Right hindlimb (tissue), 1 donor: ENCODE measurements at places on chromosomes 5 and 9.

DNA sequence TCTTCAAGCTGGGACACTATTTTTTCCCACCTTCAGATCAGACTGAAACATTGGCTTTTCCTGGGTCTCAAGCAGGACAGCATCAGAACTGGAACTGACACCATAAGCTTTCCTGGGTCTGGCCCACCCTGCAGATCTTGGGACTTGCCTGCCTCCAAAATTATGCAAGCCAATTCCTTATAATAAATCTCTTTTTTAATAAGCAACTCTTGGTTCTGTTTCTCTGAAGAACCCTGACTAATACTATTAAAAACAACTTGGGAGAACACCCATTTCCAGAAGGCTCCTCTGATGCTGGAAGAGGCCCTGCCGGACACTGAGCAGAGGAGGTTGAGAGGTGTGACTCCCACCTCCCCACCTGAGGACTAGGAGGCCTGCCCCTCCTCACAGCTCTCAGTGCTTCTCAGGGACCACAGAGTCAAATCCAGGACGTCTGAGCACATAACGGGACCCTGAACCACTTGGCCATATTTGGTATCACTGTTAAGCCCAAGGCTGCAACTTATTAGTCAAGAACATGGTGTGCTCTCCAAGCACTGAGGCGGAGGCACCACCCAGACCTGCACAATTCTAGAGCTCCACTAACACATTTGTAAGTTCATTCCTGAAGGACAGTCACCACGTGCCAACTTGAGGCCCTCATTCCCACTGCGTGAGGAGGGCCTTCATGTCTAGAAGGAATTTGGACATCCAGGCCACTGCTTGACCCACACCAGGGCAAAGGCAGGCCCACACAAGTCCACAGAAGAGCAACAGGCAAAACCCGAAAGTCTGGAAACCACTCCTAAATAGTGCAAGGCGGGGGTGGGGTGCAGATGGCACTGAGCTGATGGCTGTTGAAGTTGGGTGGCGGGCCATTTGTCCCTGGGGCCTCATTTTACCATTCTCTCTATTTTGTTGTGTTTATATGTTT lies 9.5 kb downstream of the SHC3 start:
- DNase-seq = no peak

- DNase-seq = no peak
Observed at GRCh38 chr9:84137968-84138367, 157.4 kb downstream of the RMI1 start.

- no peak for DNase-seq
Observed at GRCh38 chr5:154618696-154619095, 136.5 kb upstream of the LARP1 start.

- DNase-seq = no peak
Observed at GRCh38 chr9:121246821-121247561, 21.0 kb upstream of the GSN start.

DNA sequence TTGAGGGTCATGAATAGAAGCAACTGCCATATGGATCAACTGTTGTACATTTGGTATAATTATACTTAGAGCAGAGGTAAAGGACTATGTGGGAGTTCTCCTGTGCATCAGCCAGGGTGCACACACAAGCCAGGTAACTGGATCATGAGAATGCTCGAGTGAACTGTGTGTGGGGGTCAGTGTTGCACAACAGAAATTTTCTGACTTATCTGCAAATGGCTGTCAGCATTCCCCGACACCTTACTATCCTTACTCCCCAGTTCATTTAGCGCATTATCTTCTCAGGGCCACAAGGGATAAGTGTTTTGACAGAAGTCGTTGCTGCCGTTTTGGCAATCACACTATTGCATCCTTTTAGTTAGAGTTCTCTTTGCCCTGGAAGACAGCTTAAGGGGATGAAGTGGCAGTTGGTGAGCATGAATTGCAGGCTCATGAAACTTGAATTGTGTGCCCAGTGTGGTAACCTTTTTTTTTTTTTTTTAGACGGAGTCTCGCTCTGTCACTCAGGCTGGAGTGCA lies 1.7 kb downstream of the CANX start:
- no peak for DNase-seq

- DNase-seq = no peak
Observed at GRCh38 chr5:175765858-175766257, 105.5 kb upstream of the CPLX2 start.

GRCh38 chr9:125644819-125645507 lies 62.0 kb downstream of the MAPKAP1 start:
- DNase-seq = no peak

- no peak for DNase-seq
Observed at GRCh38 chr5:13524936-13525335, 419.6 kb downstream of the DNAH5 start.

GRCh38 chr9:89667726-89668125 lies 62.9 kb downstream of the GADD45G start:
- no peak for DNase-seq

DNA sequence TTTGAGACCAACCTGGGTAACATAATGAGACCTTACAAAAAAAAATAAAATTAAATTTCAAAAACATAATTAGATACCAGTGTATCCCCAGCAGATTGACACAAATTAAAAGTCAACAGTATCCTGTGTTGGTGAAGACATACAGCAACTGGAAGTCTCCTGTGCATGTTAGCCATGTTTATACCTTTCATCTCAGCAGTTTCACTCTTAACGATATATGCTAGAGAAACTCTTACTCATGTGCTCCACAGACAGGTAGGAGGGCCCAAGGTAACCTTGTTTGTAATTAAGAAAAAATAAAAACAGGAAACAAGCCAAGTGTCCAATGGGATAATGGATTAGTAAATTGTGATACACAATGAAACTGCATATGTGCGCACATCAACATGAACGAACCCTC lies 50.1 kb upstream of the N4BP3 start:
- no peak for DNase-seq

DNA sequence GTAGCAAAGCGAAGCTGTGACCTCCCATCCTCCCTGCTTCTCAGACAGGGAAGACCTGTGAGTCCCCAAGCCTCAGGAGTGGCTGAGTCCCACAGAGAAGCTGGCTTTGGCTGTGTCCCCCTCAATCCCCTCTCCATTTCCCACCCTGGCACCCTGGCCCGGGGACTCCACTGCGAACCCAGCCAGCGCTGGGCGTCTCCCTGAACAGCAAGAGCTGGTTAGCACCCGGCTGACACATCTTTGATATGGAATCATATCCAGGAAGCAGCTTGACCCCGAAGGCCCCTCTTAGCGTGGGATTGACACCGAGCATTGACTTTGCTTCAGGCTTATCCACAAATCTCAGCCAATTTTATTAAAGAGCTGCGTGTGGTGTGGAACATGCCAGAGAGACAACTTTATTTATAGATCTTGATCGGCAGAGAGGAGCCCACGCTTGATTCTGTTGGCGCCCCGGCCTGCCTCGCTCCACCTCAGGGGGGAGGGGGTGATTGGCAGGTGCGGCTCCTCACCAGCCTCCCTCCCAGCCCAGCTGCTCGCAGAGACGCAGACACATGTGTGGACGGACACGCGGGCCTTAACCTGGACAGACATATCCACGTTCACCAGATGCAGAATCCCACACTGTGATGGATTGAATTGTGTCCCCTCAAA lies 120.7 kb upstream of the MVB12B start:
- no peak for DNase-seq

GRCh38 chr5:172426086-172426485 lies 28.2 kb downstream of the SH3PXD2B start:
- DNase-seq = no peak

- DNase-seq = no peak
Observed at GRCh38 chr5:91424638-91425436, 41.7 kb upstream of the ARRDC3 start.

DNA sequence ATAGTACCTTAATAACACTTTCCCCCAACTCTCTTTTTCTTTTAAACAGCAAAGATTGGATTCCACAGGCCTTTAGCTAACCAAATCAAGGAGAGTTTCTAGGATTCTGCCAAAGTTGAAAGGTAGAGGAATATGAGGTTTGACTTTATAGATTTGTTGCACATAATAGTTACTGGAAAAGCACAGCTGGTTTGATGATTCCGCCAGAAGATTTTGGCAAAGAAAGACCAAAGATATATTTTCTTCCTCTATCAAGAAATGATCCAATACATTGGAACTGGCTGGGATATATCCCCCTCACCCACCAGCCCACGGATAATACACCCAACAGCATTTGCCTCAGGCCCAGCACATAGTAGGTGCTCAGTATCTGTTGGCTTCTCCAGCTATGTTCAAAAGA lies 289.8 kb downstream of the EBF1 start:
- no peak for DNase-seq
